ENCODE measurements at places on chromosomes 6 and 20. TPM values are rescaled to one million over a fixed set of nuclear protein-coding genes. Genes with fewer than 3 reads are reported as not detected.

The MAD2L1BP gene
- total RNA-seq, result 41.8 TPM

The ZNF831 gene
- 10.4 TPM for total RNA-seq

The PPP1R11 gene
- total RNA-seq, result 73.7 TPM

DNA sequence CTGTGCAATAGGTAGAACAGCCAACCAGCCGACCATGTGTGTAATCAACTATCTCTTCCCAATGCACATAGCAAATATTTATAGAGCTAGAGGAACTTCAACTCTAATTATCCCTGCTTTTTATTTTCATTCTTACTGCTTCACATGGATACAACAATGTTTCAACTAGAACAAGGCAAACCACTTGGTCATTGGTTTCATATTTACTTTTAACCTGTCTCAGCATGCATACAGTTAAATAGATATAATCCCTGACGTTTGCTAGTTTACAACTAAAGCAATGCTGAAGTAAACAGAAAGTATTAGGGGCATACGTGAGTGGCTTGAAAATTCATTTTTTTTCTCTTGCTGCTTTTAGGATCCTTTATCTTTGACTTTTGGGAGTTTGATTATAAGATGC, 318.5 kb upstream of the MAP3K7 start:
- H3K36me3 ChIP-seq, result no peaks in the 10 kb centered on the region
- no peak overlapping the region for H3K27ac ChIP-seq
- no peaks in the 10 kb centered on the region for H3K4me1 ChIP-seq

- H3K4me1 ChIP-seq, result peaks cover 1% of the 10 kb centered on the region
- peaks cover 7% of the 10 kb centered on the region for H3K36me3 ChIP-seq
- H3K4me3 ChIP-seq, result no peak overlapping the region
- DNase-seq, result no peak
These were observed 7.8 kb upstream of the BTN3A1 start for GRCh38 chr6:26394289-26394688.

DNA sequence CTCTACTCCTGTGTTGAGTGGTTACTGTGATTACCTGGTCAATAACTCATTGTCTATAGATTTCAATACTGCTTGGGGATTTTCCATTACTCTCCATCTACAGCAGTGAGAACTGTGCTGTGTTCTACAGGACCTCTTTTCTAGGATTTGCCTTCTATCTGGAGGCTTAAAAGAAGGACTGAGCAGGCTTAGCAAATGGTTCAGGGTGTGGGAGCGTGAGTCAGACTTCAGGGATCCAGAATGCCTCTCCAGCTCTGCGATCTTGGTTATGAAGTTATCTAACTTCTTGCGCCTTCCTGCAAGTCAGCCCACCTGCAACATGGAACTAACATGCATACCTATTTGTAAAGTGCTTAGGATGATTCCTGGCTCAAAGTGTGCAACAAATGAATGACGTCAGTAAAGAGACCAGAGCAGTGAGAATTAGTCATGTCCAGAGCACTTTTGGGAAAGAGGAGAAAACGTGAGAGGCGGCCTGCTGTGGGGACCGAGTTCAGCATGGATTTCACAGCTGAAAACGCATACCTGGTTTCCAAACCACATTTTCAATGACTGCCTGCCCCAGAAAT, 610.1 kb upstream of the CDH4 start:
- H3K27me3 ChIP-seq, result peaks cover 3% of the 10 kb centered on the region
- no peak overlapping the region for H3K27ac ChIP-seq
- no peak for DNase-seq
- no peaks in the 10 kb centered on the region for H3K4me1 ChIP-seq
- no peak overlapping the region for H3K4me3 ChIP-seq

- no peaks in the 10 kb centered on the region for H3K27me3 ChIP-seq
- no peak for DNase-seq
- H3K4me1 ChIP-seq, result no peaks in the 10 kb centered on the region
- no peak overlapping the region for H3K27ac ChIP-seq
- peaks cover 24% of the 10 kb centered on the region for H3K36me3 ChIP-seq
These were observed 71.1 kb downstream of the CEP162 start for GRCh38 chr6:84156306-84156705.

DNA sequence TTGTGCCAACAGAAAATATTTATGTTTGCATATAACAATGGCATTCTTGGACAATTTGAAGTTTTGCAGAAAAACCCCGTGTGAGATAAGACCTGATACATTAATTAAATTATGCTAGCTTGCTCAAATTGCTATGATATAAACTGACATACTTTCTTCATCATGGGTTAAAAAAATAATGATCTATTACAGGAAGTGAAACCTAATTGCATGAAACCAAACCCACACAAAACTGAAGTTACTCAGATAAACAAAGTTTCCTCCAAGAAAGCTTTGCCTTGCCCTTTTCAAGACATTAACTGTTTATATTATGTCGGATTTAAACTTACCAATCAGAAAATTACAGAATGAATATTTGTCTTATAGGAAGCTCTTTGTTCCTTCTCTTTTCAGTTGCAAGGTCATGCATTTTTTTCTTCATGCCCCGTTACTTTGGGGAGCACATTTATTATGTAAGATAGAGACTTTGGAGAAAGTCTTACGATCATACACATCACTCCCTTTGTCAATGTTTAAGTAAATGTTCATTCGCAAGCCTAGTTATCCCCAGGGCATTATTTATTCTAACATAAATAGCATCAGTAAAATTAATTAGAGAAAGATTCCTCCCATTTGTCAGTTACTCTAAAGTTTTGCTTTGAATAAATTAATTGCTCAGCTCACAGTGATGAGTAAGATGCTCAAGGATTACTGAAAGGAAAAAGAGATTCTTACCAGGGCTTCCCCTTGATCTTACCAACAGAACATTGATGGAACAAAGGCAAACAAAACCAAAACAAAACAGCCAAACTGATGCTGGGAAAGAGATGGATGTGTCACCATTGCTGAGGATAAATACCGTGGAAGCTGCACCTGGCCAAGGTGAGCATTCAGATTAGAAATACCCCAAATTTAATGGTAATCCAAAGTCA, 14.8 kb upstream of the TMEM244 start:
- no peak overlapping the region for H3K4me3 ChIP-seq
- H3K36me3 ChIP-seq, result peaks cover 12% of the 10 kb centered on the region
- peaks cover 2% of the 10 kb centered on the region for H3K27me3 ChIP-seq
- H3K4me1 ChIP-seq, result peaks cover 17% of the 10 kb centered on the region

GRCh38 chr6:33324125-33324524, 6.6 kb upstream of the ZBTB22 start:
- peak overlapping the region; percentile 98 for H3K27ac ChIP-seq
- H3K36me3 ChIP-seq, result peaks cover 35% of the 10 kb centered on the region
- peaks cover 41% of the 10 kb centered on the region for H3K4me1 ChIP-seq
- no peak for DNase-seq

DNA sequence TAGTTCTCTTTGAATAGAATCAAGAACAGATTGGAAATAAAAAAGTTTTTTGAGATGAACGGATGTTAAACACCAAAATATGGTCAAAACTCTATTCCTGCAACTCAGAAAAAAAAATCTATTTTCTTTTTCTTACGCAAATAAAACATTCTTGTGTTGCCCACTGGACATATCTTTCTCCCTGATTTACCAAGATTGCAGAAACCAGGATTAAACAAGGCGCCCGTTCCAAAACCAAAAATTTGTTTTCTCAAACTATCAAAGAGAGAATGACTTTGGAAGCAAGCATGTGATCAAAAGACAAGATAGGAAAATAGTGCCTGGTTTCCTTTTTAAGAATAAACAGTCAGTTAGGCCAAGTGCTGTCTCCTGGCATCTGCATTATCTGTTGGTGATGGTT, 273.1 kb downstream of the CLIC5 start:
- H3K4me3 ChIP-seq, result no peak overlapping the region
- H3K27ac ChIP-seq, result no peak overlapping the region
- H3K4me1 ChIP-seq, result peaks cover 26% of the 10 kb centered on the region
- no peaks in the 10 kb centered on the region for H3K36me3 ChIP-seq
- DNase-seq, result no peak
- H3K27me3 ChIP-seq, result no peaks in the 10 kb centered on the region

GRCh38 chr20:63002511-63002910, 4.3 kb downstream of the BHLHE23 start:
- H3K27ac ChIP-seq, result no peak overlapping the region
- no peak for DNase-seq
- no peak overlapping the region for H3K4me3 ChIP-seq
- H3K36me3 ChIP-seq, result no peaks in the 10 kb centered on the region
- H3K4me1 ChIP-seq, result peaks cover 15% of the 10 kb centered on the region
- peaks cover 65% of the 10 kb centered on the region for H3K27me3 ChIP-seq
